Activated CD4-positive, alpha-beta T cell treated with anti-CD3 and anti-CD28 coated beads, Interleukin-2, amount 10 ng/mL, durations not matched to agents 24 days and 14 days (primary cell): ENCODE measurements at places on chromosomes 3 and 15.

DNA sequence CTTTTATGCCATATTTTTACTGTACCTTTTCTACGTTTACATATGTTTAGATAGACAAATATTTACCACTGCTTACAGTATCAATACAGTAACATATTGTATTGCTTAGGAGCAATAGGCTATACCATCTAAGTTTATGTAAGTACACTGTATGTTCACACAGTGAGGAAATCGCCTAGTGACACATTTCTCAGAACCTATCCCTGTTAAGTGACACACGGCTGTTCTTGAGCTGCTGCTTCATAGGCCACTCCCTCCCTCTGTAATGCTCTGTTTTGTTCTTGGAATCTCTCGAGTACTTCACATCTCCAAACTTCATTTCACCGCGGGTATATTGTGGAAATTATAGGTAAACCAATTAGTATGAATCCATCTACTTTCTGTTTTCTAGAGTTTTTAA lies 13.4 kb upstream of the SELENOT start:
- DNase-seq, result no peak

- DNase-seq, result no peak
Observed at GRCh38 chr3:30292192-30292893, 314.1 kb upstream of the TGFBR2 start.

- no peak for DNase-seq
Observed at GRCh38 chr3:5442786-5443138, 255.3 kb downstream of the EDEM1 start.

DNA sequence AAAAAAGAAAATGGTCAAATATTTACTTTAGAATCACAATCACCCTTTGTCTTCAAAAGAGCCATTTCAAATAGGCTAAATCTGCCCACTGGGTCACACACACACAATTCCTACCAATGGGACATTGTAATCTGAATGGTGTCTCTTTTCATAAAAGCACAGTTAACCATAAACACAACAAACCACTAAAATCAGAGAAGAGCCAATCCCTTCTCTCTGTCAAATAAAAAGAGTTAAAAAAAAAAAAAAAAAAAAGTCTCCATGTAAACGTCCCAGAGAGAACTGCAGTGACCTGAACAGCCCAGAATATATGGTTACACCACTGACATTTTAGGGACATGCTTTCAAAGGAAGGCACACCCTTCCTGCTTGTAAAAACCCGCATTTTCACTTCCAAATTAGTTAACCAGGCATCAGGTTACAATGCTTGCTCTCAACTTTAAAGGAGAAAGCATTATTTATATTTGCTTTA lies 63.7 kb downstream of the PRICKLE2 start:
- DNase-seq, result no peak

GRCh38 chr3:16595778-16596177 lies 9.4 kb downstream of the DAZL start:
- no peak for DNase-seq

DNA sequence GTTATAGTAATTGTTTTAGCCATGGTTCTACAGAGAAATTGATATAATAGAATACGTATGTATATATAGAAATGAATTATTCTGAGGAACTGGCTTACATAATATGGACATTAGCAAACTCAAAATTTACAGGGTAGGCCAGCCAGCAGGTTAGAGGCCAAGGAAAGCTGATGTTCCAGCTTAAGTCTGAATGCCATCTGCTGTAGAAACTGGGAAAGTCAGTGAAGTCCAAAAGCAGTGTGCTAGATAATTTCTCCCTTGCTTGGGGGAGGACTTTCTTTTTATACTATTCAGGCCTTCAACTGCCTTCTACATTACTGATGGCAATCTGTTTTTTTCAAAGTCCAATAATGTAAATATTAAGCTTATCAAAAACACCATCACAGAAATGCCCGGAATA lies 1174.7 kb downstream of the ZPLD1 start:
- no peak for DNase-seq

DNA sequence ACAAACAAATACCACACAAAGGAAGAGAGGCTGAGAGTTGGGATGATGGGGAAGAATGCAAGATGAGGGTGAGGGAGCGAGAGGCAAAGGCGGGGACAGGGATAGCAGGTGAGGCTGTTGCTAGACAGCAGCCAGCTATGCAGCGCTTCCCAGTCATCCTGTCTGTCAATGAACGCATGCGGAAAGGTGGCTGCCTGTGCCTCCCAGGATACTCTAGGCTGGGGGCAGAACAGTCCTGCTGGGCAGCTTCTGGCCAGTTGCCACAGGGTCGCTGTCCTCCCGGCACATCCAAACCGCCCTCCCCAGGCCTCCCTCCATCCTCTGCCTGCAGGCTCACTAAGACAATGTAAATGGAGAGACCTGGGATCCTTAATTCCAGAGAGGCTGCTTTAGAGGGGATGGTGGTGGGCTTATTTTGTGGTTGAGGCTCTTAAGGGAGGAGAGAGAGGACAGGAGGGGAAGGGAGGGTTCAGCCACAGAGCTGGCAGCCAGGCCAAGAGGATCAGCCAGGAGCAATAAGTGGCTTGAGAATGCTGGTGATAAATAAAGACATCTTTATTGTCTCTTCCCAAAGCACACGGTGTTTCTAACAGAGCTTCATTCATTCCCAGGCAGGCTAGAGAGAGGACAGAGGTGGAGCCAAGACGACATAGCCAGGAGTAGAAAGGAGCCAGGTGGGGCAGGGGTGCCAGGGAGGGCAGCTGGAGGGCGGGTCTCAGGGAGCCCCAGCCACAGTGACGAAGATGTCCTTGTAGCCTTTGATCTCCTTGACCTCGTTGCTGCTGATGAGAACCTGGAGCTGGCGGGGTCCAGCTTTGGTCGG lies 9.2 kb upstream of the TGM5 start:
- DNase-seq, result no peak

DNA sequence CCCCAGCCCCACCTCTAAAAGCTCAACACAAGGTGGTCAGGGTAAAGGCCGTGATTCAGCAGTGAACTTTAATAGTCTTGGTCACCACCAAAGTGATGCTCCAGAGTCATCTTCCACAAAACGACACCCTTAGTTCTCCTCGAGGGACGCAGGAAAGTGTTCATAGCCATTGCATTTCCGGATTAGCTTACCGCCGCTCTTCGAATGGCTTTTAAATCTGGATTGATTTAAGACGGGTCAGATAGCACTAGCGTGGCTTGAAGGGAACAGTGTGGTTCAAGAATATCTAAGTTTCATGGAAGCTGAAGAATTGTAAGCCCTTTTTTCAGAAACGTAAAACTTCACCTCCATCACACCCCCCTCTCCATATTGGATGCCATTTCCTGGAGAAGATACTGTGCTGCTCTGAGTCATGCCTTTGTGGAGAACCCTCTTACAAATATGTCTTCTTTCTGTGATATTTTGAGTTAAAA lies 829 bp downstream of the RNF7 start:
- DNase-seq, result peak; percentile 80
